BE2C (cell line): ENCODE measurements at places on chromosomes 5 and 9.

DNA sequence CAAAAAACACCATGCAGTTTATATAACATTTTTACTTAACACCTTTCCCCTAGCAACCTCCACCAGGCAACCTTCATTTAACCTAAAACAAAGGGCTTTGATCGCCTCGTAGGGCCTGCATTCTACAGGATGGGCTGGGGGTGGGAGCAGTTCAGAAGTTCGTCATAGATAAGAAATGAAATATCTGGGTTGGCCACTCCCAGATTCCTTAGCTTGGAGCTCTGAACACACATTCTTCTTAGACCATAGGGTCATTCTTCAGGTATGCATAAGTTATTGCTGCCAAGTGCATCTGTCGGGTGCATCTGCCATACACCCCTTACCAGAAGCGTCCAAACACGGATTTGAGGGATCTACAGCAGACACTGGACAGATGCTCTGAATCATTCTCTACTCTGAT is 4.3 kb upstream of the SLC22A5 start:
- DNase-seq = no peak

DNA sequence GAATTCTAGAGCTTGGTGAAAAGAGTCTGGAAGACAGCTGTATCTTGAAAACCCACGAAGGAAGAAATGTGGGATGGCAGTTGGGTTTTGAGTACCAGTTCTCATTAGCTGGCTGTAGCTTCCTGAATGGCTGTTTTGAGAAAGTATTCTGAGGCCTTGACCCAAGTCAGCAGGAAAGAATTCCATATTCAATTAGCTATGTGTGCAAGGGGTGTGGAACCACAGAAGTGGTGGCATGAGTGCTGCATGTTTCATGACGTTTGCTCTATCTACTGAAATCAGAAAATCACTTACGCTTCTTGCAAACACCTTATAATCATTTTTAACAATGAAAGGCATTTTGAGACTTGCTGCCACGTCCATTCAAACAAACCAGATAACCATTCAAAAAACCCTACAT is 69.1 kb downstream of the TRPM3 start:
- no peak for DNase-seq

- DNase-seq = no peak
Observed at GRCh38 chr5:181127907-181128626, 2.9 kb downstream of the OR2V1 start.

DNA sequence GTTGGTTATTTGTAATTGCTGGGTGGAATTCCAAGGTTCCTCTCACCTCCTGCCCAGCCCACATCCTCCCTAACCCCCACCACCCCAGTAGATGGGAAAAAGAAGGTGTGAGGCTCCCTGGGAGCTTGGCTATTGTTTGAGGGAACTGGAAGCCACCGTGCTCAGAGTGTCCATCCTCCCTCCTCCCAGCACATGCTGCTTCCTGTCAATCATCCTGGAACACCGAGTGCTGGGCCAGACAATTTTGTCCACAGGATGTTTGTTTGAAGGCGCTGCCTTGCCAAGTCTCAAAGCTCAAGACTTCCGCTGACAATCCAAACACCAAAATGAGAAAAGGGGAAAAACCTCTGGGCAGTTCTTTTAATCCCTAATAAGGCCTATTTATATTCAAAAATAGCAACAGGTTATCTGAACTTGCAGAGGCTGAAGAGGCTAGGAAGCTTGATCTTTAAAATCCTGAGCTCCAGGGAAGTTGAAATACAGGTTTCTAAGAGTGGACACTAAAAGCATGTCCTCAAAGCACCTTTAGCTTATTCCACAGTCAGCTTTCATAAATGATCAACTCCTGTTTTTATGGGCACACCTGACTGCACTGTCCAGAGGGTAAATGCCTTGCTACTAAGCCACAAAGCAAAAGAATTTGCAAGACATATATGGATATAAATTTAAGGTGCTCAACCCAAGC is 286.7 kb downstream of the NFIB start:
- no peak for DNase-seq

- DNase-seq = peak; percentile 42
Observed at GRCh38 chr5:138975098-138975847, 100.1 kb upstream of the LRRTM2 start.

GRCh38 chr9:79387101-79387835 is 184.5 kb upstream of the TLE4 start:
- no peak for DNase-seq

- DNase-seq = no peak
Observed at GRCh38 chr9:114115654-114116125, 16.6 kb upstream of the KIF12 start.

GRCh38 chr9:72540348-72540873 is 19.0 kb downstream of the TMC1 start:
- no peak for DNase-seq

GRCh38 chr9:87464110-87464991 is 33.3 kb upstream of the DAPK1 start:
- DNase-seq = no peak

DNA sequence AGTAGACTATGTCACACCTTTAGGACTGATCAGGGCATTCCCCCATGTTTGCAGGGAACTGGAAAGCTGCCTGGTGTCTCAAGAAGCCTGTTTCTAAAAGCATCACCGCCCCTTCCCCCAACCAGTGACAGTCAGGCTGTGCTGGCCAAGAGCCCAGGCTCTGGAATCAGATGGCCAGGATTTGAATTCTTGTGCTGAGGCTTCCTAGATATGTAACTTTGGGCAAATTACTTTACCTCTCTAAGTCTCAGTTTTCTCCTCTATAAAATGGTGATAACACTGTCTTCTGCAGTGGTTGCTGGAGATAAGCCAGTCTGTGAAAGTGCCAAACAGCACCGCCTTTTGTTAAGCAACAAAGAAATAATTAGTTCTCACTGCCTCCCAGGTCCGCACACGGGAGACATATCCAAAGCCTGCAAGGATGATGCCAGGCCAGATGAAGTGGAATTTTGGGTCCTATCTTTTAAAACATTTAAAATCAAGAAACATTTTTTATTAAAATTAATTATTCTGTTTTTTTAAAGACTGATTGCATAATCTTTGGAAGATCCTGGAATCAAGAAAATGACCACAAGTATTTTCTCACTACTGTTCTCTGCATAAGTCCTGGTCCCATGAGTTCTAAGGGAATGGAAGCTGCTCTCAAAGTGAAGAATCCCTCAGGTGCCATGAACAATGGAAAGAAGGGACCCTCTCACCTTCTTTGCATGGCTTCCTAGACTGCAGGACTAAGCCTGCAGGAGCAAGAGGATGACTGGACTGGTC is 13.9 kb downstream of the SLC31A2 start:
- DNase-seq = peak; percentile 50

- DNase-seq = no peak
Observed at GRCh38 chr9:95826183-95826838, 49.2 kb upstream of the ERCC6L2 start.

GRCh38 chr5:137778772-137779564 is 24.8 kb upstream of the HNRNPA0 start:
- no peak for DNase-seq

- DNase-seq = no peak
Observed at GRCh38 chr9:76766126-76766525, 1.9 kb downstream of the PCA3 start.

DNA sequence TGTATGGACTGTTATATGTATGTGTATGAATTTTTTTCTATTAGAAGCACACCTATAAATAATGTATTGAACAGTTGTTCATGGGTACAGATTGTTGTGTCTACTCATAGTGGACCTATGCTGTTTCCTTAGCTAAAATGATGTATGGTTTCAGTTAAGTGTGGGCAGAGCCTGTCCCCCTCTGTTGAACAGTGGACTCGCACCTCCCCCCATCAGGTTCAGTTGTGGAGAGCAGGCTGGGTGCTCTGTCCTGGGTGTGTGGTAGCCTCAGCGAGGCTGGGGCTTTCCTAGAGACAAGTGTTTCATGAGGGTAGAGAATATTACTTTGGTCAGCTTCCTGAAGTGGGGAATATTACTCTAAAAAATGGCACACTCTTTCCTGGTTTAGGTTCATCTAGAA is 47.4 kb upstream of the LRRTM2 start:
- DNase-seq = no peak

- DNase-seq = no peak
Observed at GRCh38 chr5:53331463-53331862, 149.0 kb upstream of the FST start.

DNA sequence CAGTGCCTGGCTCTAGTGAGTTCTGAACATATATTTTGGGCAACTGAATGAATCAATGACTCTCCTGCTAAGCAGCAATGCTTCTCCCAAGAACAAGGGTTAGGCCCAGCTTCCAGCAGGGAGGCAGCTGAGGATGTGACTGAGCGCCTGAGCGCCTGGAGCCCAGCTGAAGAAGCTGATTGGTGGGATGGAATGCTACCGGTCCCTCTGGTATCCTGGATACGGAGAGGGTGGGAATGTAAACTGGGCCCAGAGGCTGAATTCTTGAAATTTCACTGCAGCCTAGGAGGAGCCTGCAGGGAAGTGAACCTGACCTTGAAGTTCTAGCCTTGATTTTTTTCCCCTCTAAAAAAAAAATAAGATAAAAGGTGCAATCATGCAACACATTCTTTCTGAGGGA is 43.2 kb downstream of the WWC1 start:
- no peak for DNase-seq

DNA sequence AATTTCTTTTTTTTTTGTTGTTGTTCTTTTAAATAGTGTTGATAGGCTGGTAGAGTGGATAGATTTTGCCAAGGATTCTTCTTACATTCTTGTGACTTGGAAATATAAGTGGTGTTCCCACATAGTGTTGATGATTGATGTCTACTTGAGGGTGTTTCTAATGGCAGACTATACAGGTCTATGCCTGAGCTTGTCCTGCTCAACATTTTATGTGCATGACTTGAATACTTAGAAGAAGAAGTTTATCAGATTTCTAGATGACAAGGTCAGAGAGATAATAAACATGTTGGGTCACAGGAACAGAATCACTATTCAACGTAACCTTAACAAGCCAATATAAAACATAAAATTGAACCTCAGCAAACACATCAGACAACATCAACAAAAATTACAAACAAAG is 24.2 kb downstream of the XRCC4 start:
- no peak for DNase-seq

DNA sequence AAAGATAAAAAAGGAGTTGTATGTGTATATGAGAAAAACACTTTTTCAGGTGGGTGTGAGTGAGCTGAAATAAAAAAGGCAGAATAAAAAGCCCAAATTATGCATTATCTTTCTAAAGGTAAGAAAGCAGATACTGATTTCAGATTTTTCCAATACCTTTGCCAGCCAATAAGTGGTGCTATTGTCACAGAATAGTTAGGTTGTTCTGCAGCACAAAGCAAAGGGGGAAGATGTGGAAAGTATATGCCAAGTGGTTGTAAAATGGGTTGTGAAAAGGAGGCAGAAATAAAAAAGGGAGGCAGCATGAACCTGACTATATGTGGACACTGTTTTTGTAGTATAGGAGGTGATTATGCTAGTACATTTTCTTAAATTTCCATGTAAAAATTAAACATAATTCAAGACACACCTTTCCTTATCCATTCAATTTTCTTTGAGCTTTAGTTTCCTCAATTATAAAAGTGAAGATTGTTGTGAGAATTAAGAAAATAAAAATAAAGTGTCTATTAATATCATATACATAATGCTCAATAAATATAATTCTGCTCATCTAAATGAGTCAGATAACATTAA is 106.7 kb downstream of the SMIM15 start:
- no peak for DNase-seq

- DNase-seq = no peak
Observed at GRCh38 chr5:178569485-178569884, 20.7 kb downstream of the COL23A1 start.

DNA sequence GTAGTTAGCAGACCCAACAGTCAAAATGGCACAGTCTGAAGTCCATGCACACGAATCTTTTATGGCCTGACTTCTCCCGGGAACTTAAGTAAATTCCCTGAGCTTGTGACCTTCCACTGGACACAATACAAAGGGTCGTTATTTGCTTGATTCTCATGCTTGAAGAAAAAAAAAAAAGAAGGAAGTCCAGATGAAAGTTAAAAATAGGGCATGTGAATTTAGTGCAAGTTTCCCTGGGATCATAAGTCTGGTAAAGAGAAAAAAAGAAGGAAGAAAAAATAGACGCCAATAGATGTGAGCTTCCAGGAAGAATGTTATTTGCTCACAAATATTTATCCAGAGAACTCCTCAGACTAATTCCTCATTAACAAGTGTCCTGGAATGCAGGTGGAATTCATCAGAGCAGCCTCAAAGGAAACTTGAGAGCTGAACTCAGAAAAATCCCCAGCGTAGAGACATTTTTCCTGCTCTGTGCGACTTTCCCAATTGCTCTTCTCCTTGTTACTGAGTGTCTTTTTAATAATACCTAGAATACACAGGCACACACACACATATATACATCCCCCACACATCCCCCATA is 616.3 kb downstream of the EBF1 start:
- DNase-seq = no peak

GRCh38 chr9:122236681-122237080 is 7.9 kb upstream of the LHX6 start:
- DNase-seq = no peak

DNA sequence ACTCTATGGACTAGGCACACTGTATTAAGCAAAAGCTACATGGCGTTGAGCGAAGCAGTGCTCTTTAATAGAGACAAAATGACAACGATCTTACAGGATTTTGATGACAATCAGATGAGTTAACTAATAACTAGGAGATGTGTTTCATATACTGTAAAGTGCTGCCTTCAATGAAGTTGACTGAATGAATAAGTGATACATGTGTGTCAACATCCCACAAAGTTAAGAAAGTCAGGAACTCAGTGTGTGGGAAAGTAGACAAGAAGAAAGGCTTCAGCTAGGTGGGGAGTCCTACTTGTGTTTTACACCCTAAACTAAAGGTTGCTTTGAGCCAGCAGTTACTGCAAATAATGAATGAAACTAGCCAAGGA is 79.6 kb downstream of the PAPPA start:
- no peak for DNase-seq

- DNase-seq = no peak
Observed at GRCh38 chr5:32298059-32298415, 14.7 kb downstream of the MTMR12 start.

GRCh38 chr9:130482463-130482862 is 37.7 kb downstream of the ASS1 start:
- no peak for DNase-seq

DNA sequence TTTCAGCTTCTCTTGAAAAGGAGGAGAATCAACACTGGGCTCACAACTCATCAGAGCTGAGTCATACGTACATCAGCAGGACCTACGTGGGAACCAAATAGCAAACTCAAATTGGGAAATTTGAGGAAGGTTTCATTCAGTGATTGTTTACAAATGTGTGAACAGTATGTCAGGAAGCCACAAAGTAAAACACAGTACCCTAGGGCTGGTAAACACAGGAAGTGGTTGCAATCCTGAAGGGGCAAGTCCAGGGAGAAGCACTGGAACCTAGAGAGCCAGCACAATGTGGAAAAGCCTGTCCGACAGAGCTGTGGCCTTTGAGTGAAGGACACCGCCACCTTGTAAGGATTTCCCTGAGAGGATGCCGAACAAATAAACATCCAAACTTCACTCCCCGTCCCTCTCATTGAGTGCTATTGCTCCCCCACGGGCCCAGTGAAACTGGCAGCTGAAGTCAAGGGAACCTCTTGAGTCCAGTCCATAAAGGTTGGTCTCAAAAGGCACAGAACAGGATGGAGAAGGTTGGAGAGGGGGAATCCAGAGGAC is 26.7 kb upstream of the RICTOR start:
- no peak for DNase-seq

- DNase-seq = no peak
Observed at GRCh38 chr5:1751864-1752822, 47.5 kb downstream of the MRPL36 start.

- DNase-seq = no peak
Observed at GRCh38 chr9:7358876-7359275, 440.7 kb downstream of the DMAC1 start.
